Sigmoid colon (tissue), 7 donors: ENCODE measurements at places on chromosomes 5 and 9. TPM values are rescaled to one million over a fixed set of nuclear protein-coding genes. Genes with fewer than 3 reads are reported as not detected.

GRCh38 chr5:142840575-142840974 lies 70.4 kb downstream of the ARHGAP26 start:
- no peaks in the 10 kb centered on the region for H3K36me3 ChIP-seq
- H3K27ac ChIP-seq: peak overlapping the region; percentile 65
- H3K4me3 ChIP-seq: no peak overlapping the region
- peaks cover 78% of the 10 kb centered on the region for H3K4me1 ChIP-seq
- no peaks in the 10 kb centered on the region for H3K27me3 ChIP-seq

DNA sequence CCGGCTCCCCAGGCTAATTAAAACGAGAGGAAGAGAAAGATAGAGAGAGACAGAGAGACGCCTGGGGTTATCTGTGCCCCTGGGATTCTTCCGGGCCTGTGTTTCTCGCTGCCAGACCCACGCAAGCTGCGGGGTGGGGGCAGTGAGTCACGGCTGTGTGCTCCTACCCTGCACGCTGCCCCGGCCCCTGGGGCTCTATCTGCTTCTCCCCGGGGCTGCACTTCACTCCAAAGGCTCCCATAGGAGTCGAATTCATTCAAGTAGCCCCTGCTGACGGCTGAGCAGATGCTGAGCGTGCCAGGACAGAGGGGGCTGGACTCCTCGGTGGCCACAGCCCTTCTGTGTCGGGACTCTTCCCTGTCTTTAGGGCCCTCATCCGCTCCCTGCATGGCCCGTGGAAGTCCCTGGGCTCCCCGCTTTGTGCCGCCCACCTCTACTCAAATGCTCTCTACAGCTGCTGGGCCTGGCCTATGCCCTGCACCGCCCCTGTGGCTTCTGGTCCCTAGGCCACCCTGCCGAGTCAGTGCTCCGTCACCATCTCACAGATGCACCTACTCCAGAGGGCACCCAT lies 22.8 kb downstream of the SARDH start:
- H3K27me3 ChIP-seq: no peaks in the 10 kb centered on the region
- H3K36me3 ChIP-seq: no peaks in the 10 kb centered on the region

DNA sequence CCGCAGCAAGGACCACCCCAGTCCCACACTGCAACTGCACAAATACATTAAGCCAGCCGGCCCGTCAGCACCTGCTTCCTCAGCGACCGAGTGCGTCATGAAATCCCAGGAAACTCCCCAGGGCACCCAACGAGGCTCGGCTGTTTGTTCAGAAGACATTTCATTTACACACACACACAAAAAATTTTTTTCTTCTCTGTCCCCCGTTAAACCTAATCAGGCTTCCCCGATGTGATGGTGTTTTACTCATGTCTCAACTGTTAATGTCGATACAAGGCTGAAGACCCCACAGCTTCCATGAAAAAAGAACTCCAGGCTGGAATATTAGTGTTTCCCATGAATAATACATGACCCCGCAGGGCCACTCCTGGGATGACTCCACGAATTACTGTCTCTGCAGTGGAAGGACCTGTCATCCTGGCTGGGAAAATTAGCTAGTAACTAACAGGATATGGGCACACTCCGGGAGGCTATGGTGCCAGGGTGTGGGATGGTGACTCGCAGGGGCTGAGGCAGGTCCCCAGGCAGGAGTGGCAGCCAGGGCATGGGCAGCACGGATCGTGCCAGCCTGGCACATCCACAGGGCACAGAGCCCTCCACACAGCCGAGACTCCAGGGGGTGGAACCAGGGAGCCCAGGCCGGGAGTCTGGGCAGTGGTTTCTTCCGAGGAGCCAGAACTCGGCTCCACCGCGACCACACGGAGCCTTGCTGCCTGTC lies 102.4 kb downstream of the VAV2 start:
- no peaks in the 10 kb centered on the region for H3K27me3 ChIP-seq
- no peak overlapping the region for H3K27ac ChIP-seq
- DNase-seq: no peak
- no peaks in the 10 kb centered on the region for H3K4me1 ChIP-seq

FAM221B gene
- not detected for total RNA-seq

GRCh38 chr9:126511411-126511810 lies 102.3 kb upstream of the LMX1B start:
- no peaks in the 10 kb centered on the region for H3K36me3 ChIP-seq
- H3K4me3 ChIP-seq: no peak overlapping the region
- no peak overlapping the region for H3K27ac ChIP-seq
- DNase-seq: peak; percentile 1
- peaks cover 27% of the 10 kb centered on the region for H3K27me3 ChIP-seq

CDC25C gene
- not detected for total RNA-seq

- no peaks in the 10 kb centered on the region for H3K36me3 ChIP-seq
- H3K27me3 ChIP-seq: no peaks in the 10 kb centered on the region
- no peaks in the 10 kb centered on the region for H3K4me1 ChIP-seq
- H3K27ac ChIP-seq: no peak overlapping the region
- DNase-seq: no peak
- no peak overlapping the region for H3K4me3 ChIP-seq
Observed at GRCh38 chr5:53503562-53504218, 23.3 kb downstream of the FST start.

POLE3 gene
- total RNA-seq: 38.7 TPM

GRCh38 chr5:37501152-37501551 lies 122.0 kb downstream of the WDR70 start:
- H3K27ac ChIP-seq: no peak overlapping the region
- H3K27me3 ChIP-seq: no peaks in the 10 kb centered on the region
- DNase-seq: no peak

GRCh38 chr9:103977163-103977562 lies 116.9 kb upstream of the SMC2 start:
- no peaks in the 10 kb centered on the region for H3K4me1 ChIP-seq
- no peak for DNase-seq
- H3K27ac ChIP-seq: no peak overlapping the region
- no peaks in the 10 kb centered on the region for H3K27me3 ChIP-seq
- no peak overlapping the region for H3K4me3 ChIP-seq
- no peaks in the 10 kb centered on the region for H3K36me3 ChIP-seq

SLC34A1 gene
- not detected for total RNA-seq

OSMR gene
- 37.2 TPM for total RNA-seq

DNA sequence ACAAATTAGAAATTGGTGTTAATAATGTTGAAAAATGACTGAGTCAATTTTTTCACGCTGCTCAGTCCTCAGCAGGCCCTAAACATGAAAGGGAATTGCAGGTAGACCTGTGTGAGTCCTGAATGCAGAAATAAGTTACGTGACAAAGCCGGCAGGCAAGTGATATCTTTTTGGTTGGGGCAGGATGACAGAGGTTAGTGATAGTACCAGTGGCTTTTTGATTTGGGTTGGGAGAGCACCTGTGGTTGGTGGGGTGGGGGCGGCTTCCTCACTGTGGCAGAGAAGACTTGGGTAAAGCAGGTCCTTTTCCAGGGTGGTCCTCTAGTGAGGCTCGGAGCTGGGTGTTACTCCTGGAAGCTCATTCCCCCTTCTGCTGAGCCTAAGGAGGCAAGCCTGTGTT lies 164.7 kb downstream of the TMEM167A start:
- H3K4me3 ChIP-seq: no peak overlapping the region
- H3K27me3 ChIP-seq: no peaks in the 10 kb centered on the region
- H3K36me3 ChIP-seq: no peaks in the 10 kb centered on the region
- peak; percentile 49 for DNase-seq

DNA sequence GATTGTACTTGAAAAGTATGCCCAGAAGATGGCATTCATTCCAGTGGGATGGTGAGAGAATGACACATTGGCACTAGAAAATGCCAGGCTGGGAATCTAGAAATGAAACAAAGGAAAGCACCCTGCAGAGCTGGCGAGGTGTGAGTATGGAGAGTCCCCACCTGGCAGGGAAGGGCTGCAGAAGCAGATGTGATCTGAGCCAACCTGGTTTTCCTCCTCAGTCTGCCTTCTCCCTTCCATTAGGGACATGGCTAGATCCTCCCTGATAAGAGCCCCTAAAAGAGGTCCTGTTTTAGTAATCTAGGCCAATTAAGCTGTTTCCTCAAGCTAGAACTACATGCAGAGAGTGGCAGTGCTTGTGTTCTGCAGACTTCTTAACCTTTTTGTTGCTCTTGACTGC lies 24.7 kb upstream of the TNFSF15 start:
- H3K4me3 ChIP-seq: no peak overlapping the region
- DNase-seq: no peak
- H3K4me1 ChIP-seq: no peaks in the 10 kb centered on the region
- no peaks in the 10 kb centered on the region for H3K27me3 ChIP-seq
- H3K36me3 ChIP-seq: no peaks in the 10 kb centered on the region
- no peak overlapping the region for H3K27ac ChIP-seq

SHOC1 gene
- not detected for total RNA-seq

GRCh38 chr5:148248894-148249293 lies 10.6 kb downstream of the MARCOL start:
- H3K27ac ChIP-seq: no peak overlapping the region
- H3K27me3 ChIP-seq: no peaks in the 10 kb centered on the region
- DNase-seq: no peak
- H3K4me3 ChIP-seq: no peak overlapping the region

DNA sequence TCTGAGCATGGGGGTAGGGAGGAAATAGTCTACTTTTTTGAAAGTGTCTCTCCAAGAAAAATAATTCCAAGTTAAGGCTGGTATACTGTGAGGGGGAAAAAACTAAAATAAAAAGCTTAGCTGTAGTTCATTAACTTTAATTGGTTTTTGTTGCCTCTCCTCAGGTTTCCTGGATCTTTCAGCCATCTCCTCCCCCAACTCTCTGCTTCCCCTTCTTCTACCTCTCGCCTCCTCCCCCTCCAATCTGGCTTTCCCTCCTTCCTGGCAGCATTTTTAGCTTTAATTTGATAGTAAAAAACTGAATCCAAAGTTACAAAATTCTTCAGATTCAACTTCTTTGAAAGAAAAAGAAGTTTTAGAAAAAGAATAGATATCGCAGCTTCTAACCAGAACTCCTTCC lies 462.6 kb downstream of the CETN3 start:
- no peaks in the 10 kb centered on the region for H3K4me1 ChIP-seq
- no peak overlapping the region for H3K27ac ChIP-seq
- no peak for DNase-seq
- no peaks in the 10 kb centered on the region for H3K36me3 ChIP-seq
- no peaks in the 10 kb centered on the region for H3K27me3 ChIP-seq

LOX gene
- total RNA-seq: 21.6 TPM

DNA sequence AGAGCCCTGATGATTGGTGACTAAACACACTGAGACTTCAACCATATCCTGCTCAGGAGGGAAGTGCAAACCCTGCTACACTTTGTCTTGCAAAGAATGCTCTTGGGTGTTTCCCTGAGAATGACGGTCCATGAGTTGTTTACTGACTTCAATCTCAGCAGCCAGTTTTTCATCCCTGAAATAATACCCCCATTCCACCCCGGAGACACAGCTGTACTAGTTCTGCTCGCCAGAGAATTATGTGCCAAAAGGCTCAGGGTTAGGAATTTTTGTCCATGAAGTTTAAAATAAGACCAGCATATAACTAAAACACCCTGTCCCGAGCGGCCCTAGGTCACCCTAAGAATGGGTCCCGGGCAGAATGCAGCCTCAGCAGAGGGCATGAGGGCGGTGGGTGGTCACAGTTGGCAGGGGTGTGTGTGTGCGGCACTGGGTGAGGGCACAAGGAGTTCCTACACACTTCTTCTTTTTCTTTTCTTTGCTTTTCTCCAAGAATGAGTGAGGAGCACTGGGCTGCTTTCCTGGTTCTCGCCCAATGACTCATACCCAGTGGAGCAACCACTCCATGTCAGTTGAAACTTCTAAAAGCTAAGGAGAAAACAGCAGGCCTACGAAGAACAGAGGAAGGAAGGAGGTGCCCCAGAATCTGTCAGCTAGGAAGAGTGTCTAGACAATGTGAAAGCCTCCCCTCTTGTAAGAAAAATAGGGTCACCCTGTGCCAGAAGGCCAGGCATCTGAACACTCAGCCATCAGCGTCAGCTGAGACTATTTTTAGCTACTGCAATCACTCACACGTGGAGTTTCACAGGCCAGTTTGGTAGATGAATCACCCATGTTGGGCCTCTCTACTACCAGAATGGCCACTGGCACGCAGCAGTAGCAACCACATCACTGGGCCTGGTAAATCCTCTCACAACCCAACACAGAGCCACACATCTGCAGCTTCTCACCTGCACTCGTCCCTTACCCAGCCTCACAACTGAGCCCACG lies 105.9 kb downstream of the DPYSL3 start:
- H3K4me1 ChIP-seq: peaks cover 56% of the 10 kb centered on the region
- H3K27ac ChIP-seq: peak overlapping the region; percentile 85
- H3K27me3 ChIP-seq: no peaks in the 10 kb centered on the region
- DNase-seq: peak; percentile 93
- peaks cover 71% of the 10 kb centered on the region for H3K36me3 ChIP-seq
- H3K4me3 ChIP-seq: no peak overlapping the region

DNA sequence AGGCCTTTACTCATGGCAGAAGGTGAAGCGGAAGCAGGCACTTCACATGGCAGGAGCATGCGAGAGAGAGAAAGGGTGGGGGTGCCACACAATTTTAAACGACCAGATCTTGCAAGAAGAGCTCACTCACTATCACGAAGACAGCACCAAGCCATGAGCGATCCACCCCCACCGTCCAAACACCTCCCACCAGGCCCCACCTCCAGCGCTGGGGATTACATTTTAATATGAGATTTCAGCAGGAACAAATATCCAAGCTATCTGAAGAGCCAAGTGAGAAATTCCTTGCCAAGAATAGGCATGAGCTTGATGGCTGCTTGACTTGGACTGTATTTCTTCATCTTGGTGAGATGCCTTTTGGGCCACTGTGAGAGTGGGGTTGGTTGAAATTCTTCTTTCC lies 88.0 kb downstream of the PDZD2 start:
- H3K4me1 ChIP-seq: no peaks in the 10 kb centered on the region
- H3K27me3 ChIP-seq: no peaks in the 10 kb centered on the region
- H3K4me3 ChIP-seq: no peak overlapping the region
- DNase-seq: no peak
- H3K27ac ChIP-seq: no peak overlapping the region

GRCh38 chr9:15306757-15307522 lies at the start of gene TTC39B:
Gene TTC39B (minus strand): TSS chr9:15307216. CDS start chr9:15307125, 91 bp downstream.
- H3K27me3 ChIP-seq: no peaks in the 10 kb centered on the region
- peak; percentile 96 for DNase-seq
- peak within 1 kb of the TSS; percentile 93 for H3K27ac ChIP-seq
- H3K4me3 ChIP-seq: peak within 1 kb of the TSS; percentile 92

GFI1B gene
- total RNA-seq: not detected

SPINK6 gene
- total RNA-seq: 0.99 TPM

LCN6 gene
- total RNA-seq: 1.2 TPM

- no peak overlapping the region for H3K27ac ChIP-seq
- no peak overlapping the region for H3K4me3 ChIP-seq
- no peaks in the 10 kb centered on the region for H3K27me3 ChIP-seq
- no peak for DNase-seq
- H3K4me1 ChIP-seq: peaks cover 9% of the 10 kb centered on the region
Observed at GRCh38 chr5:1131191-1131621, 19.3 kb upstream of the SLC12A7 start.

GIN1 gene
- total RNA-seq: 9.5 TPM
